GM23248 (cell line): ENCODE measurements at places on chromosomes 6 and 20. TPM values are rescaled to one million over a fixed set of nuclear protein-coding genes. Genes with fewer than 3 reads are reported as not detected.

- DNase-seq, result peak; percentile 43
Observed at GRCh38 chr6:30171677-30172471, 8.5 kb downstream of the TRIM15 start.

The AKAP12 gene
- polyA plus RNA-seq, result 20.4 and 24.6 TPM in 2 replicates

The CDH26 gene
- polyA plus RNA-seq, result not detected in 2 replicates

GRCh38 chr6:44247338-44248302 is 719 bp downstream of the HSP90AB1 start:
- DNase-seq, result peak; percentile 81

DNA sequence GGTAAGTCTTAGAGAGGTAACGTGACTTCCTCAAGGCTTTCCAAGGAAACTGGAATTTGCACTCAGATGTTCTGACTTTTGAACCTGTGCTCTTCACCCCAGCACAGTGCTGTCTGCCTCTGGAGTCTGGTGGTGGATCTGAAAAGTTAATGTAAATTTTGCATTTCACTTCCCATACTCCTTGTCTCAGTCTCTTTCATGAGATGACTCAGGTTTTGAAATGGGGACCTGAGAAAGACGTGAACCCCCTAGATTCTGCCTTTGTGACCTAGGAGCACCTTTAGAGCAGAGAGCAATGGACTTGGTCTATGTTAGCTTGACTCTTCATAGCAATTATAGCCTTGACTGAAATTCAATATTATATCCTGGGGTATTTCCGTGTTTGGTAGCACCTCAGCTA is 223.0 kb downstream of the QKI start:
- no peak for DNase-seq

DNA sequence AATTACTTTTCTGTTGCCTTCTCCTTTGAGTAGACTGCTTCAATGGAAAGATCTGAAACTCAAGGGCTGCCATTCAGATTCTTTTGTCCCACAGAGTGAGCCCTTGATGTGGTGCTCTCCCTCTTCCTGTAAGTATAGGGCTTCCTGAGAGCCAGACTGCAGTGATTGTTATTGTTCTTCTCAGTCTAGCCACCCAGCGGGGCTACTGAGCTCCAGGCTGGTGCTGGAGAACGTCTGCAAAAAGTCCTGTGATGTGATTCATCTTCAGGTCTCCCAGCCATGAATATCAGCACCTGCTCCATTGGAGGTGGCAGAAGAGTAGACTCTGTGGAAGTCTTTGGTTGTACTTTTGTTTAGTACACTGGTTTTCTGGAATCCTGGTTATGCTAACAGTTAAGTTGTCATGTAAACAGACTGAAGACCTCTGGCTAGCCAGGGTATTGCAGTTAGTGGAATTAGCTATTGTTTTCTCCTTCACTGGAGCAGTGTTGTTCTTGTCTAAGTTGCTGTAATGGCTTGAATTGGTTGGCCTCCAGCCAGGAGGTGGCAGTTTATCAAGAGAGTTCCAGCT is 240.9 kb downstream of the COL12A1 start:
- DNase-seq, result no peak

DNA sequence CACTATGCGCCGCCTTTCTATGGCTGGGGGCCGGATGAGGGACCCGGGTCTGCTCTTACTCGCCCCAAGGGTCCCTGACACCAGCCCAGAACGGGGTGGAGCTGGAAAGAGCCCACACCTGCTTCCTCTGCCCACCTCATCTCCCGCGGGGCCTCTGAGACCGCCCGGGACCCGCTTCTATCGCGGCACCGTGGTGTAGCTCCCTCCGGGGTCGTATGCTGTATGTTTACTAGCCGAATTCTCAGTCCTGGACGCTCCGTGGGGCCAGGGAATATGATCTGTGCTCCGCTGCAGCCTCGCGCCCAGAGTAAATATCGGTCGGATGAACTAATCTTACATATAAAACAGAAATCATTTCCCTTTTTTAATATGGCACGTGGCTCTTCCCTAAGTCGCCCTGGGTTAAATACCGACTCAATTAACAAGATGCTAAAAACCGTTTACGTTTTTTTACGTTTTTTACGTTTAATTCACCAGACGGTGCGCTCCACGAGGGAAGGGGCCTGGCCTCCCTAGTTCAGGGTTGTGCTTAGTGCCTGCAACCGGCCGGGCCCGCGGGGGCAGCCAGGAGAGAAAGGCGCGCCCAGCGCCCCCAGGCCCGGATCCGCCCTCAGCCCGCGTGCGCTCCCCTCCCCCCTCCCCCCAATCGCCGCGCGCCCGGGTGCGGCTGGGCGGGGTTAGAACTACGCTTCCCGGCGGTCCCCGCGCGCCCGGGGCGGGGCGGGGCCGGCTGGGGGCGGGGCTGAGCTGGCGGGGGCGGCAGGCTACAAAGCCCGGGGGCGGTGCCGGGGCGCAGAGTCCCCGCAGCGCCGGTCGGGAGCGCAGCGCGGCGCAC is at the start of gene RBM38:
TSS of gene RBM38 (plus strand) at position 793 of the 835 bp plus-strand sequence. CDS start 186 bp downstream, outside the sequence.
- DNase-seq, result peak; percentile 87

- no peak for DNase-seq
Observed at GRCh38 chr20:6184086-6184485, 61.3 kb upstream of the FERMT1 start.

DNA sequence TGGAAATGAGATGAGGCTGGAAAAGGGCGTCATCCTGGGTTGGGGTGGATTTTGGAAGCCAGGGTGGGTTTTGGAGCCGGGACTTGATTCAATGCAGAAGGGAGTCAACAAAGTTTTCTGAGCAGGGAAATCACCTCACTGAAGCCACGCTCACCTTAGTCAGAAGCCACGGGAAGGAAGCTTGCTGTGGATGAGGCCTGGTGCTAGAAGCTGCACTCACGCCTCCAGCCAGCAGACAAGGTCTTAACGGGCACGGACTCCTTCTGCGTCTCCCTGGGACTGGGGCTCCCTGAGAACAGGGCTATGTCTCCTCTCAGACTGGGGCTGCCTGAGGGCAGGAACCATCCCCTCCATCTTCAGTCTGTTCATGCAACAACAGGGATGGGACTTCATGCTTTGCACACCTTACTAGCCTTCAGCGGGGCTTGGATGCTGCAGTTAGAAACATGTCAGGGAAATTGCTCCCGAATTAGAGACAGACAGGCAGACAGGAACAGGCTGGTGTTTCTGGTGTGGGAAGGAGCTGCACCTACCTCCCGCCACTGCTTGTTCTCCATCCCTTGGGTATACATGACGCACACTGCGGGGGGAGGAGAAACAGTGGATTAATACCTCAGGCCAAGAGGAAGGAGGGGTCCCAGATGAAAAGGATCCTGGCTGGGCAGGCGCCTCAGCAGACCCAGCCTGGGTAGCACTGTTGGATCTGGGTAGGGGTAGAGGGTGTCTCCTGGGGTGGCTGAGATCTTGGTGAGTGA is 17.5 kb downstream of the CPNE5 start:
- no peak for DNase-seq

DNA sequence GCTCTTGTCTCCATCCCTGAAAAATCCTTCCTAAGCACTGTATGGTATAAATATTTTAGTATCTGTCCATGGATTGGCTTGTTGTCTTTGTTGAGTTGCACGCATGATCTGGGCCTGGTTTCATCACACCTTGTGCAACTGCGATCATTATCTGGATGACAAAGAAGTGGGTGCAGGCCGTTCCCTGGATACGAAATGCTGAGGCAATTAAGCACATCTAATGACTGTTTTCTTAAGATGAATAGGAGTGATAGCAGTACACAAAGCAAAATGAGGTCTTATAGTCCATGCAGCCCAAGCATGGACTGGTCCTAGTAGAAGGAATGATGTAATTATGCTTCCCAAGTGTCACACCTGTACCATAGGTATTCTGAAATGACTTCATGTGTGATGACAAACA is 47.8 kb downstream of the SLC35D3 start:
- DNase-seq, result no peak

GRCh38 chr6:110341663-110342596 is 16.2 kb downstream of the METTL24 start:
- peak; percentile 34 for DNase-seq

GRCh38 chr6:38057994-38058393 is 238.5 kb downstream of the ZFAND3 start:
- peak; percentile 60 for DNase-seq

- no peak for DNase-seq
Observed at GRCh38 chr20:8067082-8067481, 47.5 kb upstream of the TMX4 start.

The HLA-DPA1 gene
- polyA plus RNA-seq, result 4.2 and 4.9 TPM in 2 replicates

The RBM24 gene
- polyA plus RNA-seq, result 3.5 and 4.6 TPM in 2 replicates

- no peak for DNase-seq
Observed at GRCh38 chr6:116170358-116171057, 44.6 kb upstream of the COL10A1 start.

The BCAS1 gene
- 0.38 and 0.41 TPM in 2 replicates for polyA plus RNA-seq

DNA sequence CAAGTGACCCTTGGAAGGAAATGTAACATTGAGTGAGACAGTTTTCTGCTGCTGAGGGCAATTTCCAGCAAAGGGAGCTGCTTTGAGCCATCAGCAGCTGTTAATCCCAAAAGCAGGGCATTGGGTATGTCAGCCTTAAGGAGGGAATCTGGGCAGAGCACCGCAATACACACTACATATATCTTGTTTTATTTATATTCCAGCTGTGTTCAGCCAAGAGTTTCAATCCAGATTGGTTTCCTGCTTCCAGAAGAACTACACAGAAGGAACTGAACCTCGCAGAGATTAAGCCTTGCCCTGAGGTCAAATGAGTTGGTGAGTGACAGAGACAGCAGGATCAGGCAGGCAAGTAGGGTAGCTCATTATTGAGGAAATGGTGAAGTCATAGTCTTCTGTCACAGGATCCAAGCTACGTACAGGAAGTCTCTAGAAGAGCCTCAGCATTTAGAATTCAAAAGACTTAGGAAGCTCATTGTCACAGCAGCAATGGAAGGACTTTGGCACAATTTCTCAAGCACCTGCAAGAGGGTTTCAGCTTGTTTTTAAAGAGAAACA is 109.9 kb upstream of the HEY2 start:
- DNase-seq, result no peak

DNA sequence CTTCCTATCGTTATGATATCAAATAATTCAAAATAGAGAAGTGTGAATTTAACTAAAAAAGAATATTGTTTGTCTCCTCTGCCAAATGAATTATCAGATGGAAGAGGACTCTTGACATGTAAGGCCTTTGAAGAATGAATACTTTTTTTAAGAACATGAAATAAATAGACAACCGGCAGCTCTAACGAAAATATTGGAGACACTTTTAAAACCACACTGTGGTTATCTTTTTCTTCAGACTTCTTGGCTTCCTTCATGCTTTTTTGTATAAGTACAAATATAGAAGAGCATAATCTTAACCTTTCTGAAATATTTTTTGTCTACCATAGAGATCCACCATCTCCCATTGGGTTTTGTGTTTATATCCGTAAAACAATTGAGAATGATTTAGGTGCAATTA is 115.2 kb upstream of the SCGN start:
- no peak for DNase-seq

The FAM184A gene
- 0.25 TPM in 1 of 2 replicates, not detected in the other for polyA plus RNA-seq

GRCh38 chr20:41734506-41734945 is 116.3 kb upstream of the CHD6 start:
- DNase-seq, result peak; percentile 55

GRCh38 chr20:32789896-32790750 is 27.9 kb downstream of the DNMT3B start:
- peak; percentile 81 for DNase-seq
